ENCODE measurements at places on chromosomes 5 and 9.

GRCh38 chr5:114471529-114471928, 109.7 kb downstream of the KCNN2 start:
- H3K36me3 ChIP-seq, result no peaks in the 10 kb centered on the region
- no peaks in the 10 kb centered on the region for H3K4me1 ChIP-seq
- DNase-seq, result no peak
- H3K27me3 ChIP-seq, result no peaks in the 10 kb centered on the region
- H3K27ac ChIP-seq, result no peak overlapping the region

DNA sequence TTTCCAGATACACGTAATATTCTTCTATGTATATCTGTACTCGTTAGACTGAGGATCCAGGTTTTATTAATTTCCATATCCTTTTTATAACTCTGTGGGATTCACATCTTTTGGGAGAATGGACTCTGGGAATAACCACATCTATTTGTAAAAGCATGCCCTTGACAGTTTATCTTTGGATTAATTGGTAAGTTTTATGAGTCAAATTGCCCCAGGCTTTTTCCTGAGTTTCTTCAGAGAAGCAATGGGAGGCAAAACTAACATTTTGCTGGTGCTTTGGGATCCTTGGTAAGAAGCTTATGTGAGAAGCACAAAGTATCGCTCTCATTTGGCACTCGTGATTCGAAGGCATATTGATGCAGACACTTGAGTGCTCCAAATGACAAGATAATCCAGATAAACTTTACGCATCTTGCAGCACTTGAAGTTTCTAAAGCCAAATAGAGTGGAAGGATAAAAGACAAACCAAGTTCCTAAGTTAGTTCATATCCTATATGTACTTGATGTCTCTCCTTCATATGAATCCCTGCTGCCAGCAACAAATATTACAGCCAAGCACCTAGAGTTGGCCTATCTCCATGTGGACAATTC, 324.7 kb downstream of the TLE4 start:
- H3K4me3 ChIP-seq, result no peak overlapping the region
- H3K4me1 ChIP-seq, result no peaks in the 10 kb centered on the region
- DNase-seq, result no peak
- no peaks in the 10 kb centered on the region for H3K27me3 ChIP-seq
- H3K36me3 ChIP-seq, result no peaks in the 10 kb centered on the region

DNA sequence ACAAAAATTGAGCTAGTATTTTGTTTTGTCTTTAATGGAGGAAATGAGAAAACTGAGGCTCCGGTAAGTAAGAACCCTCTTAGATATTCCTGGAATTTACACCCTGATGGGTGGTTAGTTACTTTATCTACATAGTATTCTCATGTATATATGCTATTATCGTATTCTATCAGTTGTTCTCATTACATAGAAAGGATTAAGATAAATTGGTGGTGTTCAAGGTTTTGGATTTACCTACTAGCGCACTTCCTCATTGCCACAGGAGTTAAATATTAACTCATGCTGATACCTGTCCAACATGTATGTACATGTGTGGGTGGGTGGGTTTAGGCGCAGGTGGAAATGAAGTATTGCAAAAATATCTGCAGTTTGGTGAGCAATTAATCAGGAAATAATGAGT, 61.1 kb upstream of the IFNE start:
- no peak for DNase-seq
- H3K4me1 ChIP-seq, result no peaks in the 10 kb centered on the region

- no peak overlapping the region for H3K27ac ChIP-seq
- H3K4me1 ChIP-seq, result no peaks in the 10 kb centered on the region
- H3K27me3 ChIP-seq, result no peaks in the 10 kb centered on the region
- no peak overlapping the region for H3K4me3 ChIP-seq
- no peaks in the 10 kb centered on the region for H3K36me3 ChIP-seq
- no peak for DNase-seq
These were observed 8.7 kb downstream of the POMT1 start for GRCh38 chr9:131511416-131511815.

- no peak for DNase-seq
- H3K4me3 ChIP-seq, result no peak overlapping the region
- H3K4me1 ChIP-seq, result no peaks in the 10 kb centered on the region
- no peaks in the 10 kb centered on the region for H3K27me3 ChIP-seq
- H3K36me3 ChIP-seq, result no peaks in the 10 kb centered on the region
These were observed 598.1 kb downstream of the DNAH5 start for GRCh38 chr5:13346401-13346800.

DNA sequence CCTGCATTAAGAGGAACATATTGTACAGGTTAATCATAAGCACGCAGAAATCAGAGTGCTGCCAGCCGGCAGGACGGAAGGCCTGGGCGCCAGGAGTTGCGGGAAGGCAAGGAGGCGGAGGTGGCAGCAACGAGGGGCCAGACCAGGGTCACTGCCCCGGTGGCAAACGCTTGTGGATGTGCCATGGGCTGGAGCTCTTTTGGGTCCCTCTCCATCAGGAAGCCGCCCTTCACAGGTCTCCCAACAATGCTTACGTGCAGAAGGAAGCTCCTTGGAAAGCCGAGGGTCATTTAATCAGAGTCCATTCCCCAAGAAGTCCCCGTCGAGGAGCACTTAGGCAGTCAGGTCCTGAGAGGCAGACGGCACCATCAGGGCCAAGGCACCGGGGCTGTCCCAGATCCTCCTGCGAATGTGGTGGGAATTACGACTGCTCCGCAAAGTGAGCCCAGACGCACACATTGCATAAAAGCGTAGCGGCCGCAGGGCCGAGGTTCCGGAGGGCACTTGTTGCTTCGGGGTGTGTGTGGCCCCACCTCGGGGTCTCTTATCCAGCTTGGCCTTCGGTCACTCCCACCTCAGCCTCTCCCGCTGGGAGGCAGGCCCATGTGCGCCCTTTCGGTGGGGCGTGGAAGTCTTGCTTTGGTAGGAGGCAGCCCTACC, 20.5 kb downstream of the MRPL36 start:
- H3K4me3 ChIP-seq, result no peak overlapping the region
- no peak overlapping the region for H3K27ac ChIP-seq
- no peaks in the 10 kb centered on the region for H3K4me1 ChIP-seq
- peak; percentile 20 for DNase-seq
- no peaks in the 10 kb centered on the region for H3K36me3 ChIP-seq

- no peak overlapping the region for H3K4me3 ChIP-seq
- no peaks in the 10 kb centered on the region for H3K36me3 ChIP-seq
- no peak overlapping the region for H3K27ac ChIP-seq
- no peak for DNase-seq
- H3K4me1 ChIP-seq, result no peaks in the 10 kb centered on the region
These were observed 110.2 kb upstream of the DAPK1 start for GRCh38 chr9:87387351-87388011.

DNA sequence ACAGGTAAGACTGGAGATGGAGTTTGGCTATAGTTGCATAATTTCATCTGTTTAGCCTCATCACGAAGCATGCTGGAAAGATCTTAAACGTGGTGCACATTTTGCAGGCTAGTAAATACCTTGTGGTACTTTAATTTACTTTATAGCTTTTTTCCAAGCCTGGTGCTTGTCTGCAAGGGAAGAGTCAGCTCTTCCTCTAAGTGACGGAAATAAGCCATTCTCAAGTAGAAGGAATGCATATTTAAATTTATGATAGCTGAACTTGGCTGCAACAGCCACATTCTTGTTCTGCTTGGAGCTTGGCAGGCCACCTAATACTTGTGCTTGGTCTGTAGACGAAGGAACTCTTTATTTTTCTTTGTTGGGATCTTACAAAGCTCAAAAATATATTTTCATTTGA, 188.0 kb upstream of the PIK3R1 start:
- H3K27me3 ChIP-seq, result no peaks in the 10 kb centered on the region
- DNase-seq, result peak; percentile 50
- H3K4me1 ChIP-seq, result peaks cover 9% of the 10 kb centered on the region
- no peaks in the 10 kb centered on the region for H3K36me3 ChIP-seq

GRCh38 chr9:9603345-9603744, 1009.5 kb downstream of the PTPRD start:
- no peak overlapping the region for H3K4me3 ChIP-seq
- H3K4me1 ChIP-seq, result no peaks in the 10 kb centered on the region
- H3K36me3 ChIP-seq, result no peaks in the 10 kb centered on the region
- no peak overlapping the region for H3K27ac ChIP-seq

- no peak overlapping the region for H3K4me3 ChIP-seq
- no peaks in the 10 kb centered on the region for H3K27me3 ChIP-seq
- H3K27ac ChIP-seq, result no peak overlapping the region
- H3K4me1 ChIP-seq, result no peaks in the 10 kb centered on the region
- no peak for DNase-seq
These were observed 10.8 kb upstream of the SLC12A7 start for GRCh38 chr5:1122511-1123294.

DNA sequence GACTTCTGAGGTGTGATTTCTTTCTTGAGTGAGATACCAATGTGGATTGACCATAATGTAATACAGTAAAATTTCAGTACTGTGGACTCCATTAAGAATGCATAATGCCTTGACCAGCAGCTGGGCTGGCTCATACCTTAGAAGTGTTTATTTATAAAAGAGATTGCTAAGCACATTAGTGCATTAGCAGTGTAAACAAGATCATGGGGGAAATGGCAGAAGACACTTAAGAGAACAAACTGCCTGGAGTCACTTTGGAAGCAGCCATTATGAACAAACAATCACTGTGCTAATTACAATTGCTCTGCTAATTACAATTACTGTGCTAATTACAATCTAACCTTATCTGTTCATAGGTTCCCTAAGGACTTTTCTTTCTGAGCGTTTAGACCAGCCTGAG, 104.2 kb downstream of the TRIM32 start:
- H3K4me1 ChIP-seq, result no peaks in the 10 kb centered on the region
- no peaks in the 10 kb centered on the region for H3K36me3 ChIP-seq
- no peak for DNase-seq
- no peak overlapping the region for H3K4me3 ChIP-seq
- H3K27ac ChIP-seq, result no peak overlapping the region

GRCh38 chr5:2981035-2981434, 229.6 kb upstream of the IRX2 start:
- H3K27ac ChIP-seq, result no peak overlapping the region
- H3K27me3 ChIP-seq, result no peaks in the 10 kb centered on the region
- no peaks in the 10 kb centered on the region for H3K36me3 ChIP-seq
- H3K4me3 ChIP-seq, result no peak overlapping the region
- DNase-seq, result no peak
- no peaks in the 10 kb centered on the region for H3K4me1 ChIP-seq

- no peak for DNase-seq
- no peak overlapping the region for H3K4me3 ChIP-seq
- no peaks in the 10 kb centered on the region for H3K27me3 ChIP-seq
- no peaks in the 10 kb centered on the region for H3K4me1 ChIP-seq
These were observed 46.2 kb downstream of the MCTP1 start for GRCh38 chr5:95238560-95239325.

- H3K4me3 ChIP-seq, result no peak overlapping the region
- H3K4me1 ChIP-seq, result peaks cover 38% of the 10 kb centered on the region
- H3K27ac ChIP-seq, result no peak overlapping the region
These were observed 28.8 kb downstream of the NR3C1 start for GRCh38 chr5:143374496-143375217.

DNA sequence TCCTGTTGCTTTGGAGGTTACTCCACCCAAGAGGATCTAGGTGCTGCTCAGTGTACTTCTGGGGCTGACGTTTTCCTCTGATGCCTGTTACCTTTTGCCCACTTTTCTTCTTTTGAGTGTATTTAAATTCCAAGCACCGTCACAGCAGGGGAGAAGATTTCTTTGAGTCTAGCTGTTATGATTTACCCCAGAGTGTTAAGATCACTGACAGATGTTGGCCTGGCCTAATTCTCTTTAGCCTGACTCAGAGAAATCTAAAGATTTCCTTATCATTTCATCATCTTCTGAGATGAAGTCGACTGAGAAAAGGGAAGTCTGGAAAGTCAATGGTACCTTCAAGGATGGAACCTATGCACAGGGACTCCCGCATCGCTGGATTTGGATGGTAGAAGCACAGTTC, 191.5 kb downstream of the FBXL7 start:
- H3K4me3 ChIP-seq, result no peak overlapping the region
- no peak overlapping the region for H3K27ac ChIP-seq
- no peak for DNase-seq
- peaks cover 8% of the 10 kb centered on the region for H3K4me1 ChIP-seq

- H3K36me3 ChIP-seq, result no peaks in the 10 kb centered on the region
- peaks cover 9% of the 10 kb centered on the region for H3K4me1 ChIP-seq
- no peak for DNase-seq
- H3K4me3 ChIP-seq, result no peak overlapping the region
- no peaks in the 10 kb centered on the region for H3K27me3 ChIP-seq
These were observed 100.7 kb upstream of the ERBIN start for GRCh38 chr5:65825408-65826328.

DNA sequence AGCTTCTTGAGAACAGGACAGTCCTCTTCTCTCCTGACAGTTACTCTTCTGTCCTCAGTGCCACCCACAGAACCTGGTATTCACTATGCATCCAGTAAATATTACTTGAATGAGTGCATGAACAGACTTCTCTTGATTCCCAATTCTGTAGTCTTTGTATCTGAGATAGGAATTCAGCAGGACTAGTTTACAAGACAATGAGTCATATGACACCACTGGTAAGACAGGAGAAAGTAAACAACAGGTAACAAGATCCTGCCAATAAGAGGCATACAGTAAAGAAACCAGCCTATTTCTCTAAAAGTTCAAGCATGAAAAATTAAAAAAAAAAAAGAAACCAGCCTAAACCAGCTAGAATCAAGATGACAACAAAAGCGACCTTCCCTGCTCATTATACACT, 6.2 kb downstream of the ZNF883 start:
- no peaks in the 10 kb centered on the region for H3K4me1 ChIP-seq
- no peak overlapping the region for H3K27ac ChIP-seq
- DNase-seq, result no peak
- no peaks in the 10 kb centered on the region for H3K36me3 ChIP-seq
- no peaks in the 10 kb centered on the region for H3K27me3 ChIP-seq

- no peaks in the 10 kb centered on the region for H3K27me3 ChIP-seq
- no peaks in the 10 kb centered on the region for H3K36me3 ChIP-seq
- no peak overlapping the region for H3K4me3 ChIP-seq
- no peak for DNase-seq
These were observed 151.8 kb upstream of the GDNF start for GRCh38 chr5:37991301-37992299.

DNA sequence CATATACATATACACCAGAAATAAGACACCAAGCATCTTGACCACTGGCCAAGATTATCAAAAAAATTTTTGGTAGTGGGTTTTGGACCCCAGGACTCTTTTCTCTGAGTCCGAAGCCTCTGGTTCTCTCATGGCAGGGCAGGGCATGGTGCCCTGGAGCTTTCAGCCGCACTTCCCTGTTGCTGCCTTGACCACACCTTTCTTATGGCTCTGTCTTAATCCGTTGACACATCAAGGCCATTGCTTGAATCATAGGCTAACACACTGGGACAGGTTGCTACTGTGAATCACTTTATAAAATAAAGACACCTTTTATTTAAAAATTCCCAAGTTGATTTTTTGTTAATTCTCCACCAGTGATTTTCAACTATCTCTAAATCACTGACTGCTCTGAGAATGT, 45.4 kb upstream of the CAST start:
- H3K36me3 ChIP-seq, result no peaks in the 10 kb centered on the region
- no peak overlapping the region for H3K4me3 ChIP-seq
- H3K27ac ChIP-seq, result no peak overlapping the region
- no peaks in the 10 kb centered on the region for H3K27me3 ChIP-seq
- peaks cover 17% of the 10 kb centered on the region for H3K4me1 ChIP-seq
- no peak for DNase-seq

All from left lung (tissue), 14 donors.